ENCODE measurements at places on chromosomes 2 and 18.

DNA sequence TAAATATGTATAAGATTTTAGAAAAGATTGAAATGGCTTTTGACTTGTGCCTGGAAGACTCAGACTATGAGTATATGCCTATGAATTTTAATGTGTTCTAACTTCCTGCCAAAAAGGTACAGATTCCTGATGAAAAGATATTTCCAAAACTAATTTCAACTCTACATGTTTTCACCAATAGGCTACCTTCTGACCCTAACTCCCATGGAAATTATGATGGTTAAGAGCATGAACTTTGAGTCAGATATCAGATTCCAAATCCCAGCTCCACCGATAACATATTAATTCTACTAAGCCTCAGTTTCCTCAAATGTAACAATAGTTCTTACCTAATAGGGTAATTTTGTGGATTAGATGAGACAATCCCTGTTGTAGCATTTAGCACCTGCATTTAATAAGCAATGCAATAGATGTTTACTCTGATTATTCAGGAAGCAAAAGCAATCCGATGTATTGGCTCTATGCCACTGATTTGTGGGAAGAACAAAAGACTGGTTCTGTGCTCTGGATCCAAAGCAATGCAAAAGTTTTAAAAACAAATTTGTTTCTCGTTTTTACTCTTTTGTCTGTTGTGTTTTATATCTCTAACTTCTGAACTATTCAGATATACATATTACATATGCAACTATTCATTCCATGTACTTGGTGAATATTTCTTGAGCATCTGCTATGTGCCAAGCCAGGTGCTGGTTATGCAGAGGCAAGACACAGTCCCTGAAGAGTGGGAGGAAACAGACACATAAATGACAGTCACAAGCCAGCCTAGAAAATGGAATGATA, 115.4 kb downstream of the GATA6 start:
- DNase-seq, result no peak

DNA sequence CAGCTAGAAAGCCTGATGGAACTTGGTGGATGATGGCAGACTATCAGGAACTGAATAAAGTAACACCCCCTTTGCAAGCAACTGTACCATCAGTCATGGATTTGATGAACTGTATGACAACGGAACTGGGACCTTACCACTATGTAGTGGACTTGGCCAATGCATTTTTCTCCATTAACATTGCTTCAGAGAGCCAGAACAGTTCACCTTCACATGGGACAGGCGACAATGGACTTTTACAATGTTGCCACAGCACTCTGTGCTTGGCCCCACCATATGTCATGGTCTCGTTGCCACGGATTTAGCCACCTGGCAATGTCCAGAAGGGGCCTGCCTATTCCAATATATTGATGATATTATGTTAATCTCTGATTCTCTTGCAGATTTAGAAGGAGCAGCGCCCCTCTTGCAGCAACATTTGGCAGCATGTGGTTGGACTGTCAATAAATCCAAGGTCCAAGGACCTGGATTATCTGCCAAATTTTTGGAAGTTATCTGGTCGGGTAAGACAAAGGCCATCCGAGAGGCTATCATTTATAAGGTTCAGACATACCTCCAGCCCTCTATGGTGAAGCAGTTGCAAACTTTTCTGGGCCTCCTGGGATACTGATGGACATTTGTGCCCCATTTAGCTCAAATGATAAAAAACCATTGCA, 52.2 kb upstream of the ZC3H15 start:
- DNase-seq, result no peak

DNA sequence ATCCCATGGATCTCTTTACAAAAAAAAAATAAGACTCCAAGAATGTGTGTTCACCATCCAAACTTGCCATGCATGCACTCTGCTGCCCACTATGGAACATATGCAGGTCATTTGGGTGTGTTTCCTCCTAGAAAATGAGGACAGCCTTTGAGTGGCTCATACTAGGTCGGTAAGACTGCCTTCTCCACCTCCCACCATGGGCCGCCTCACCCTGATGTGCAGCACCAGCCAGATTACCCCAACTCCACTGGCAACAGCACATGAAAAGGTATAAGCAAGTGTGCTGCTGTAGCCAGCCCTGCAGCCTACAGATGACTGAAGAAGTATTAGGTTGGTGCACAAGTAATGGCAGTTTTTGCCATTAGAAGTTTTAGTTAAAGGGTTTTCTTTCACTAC, 214.2 kb downstream of the ATAD2B start:
- DNase-seq, result no peak

DNA sequence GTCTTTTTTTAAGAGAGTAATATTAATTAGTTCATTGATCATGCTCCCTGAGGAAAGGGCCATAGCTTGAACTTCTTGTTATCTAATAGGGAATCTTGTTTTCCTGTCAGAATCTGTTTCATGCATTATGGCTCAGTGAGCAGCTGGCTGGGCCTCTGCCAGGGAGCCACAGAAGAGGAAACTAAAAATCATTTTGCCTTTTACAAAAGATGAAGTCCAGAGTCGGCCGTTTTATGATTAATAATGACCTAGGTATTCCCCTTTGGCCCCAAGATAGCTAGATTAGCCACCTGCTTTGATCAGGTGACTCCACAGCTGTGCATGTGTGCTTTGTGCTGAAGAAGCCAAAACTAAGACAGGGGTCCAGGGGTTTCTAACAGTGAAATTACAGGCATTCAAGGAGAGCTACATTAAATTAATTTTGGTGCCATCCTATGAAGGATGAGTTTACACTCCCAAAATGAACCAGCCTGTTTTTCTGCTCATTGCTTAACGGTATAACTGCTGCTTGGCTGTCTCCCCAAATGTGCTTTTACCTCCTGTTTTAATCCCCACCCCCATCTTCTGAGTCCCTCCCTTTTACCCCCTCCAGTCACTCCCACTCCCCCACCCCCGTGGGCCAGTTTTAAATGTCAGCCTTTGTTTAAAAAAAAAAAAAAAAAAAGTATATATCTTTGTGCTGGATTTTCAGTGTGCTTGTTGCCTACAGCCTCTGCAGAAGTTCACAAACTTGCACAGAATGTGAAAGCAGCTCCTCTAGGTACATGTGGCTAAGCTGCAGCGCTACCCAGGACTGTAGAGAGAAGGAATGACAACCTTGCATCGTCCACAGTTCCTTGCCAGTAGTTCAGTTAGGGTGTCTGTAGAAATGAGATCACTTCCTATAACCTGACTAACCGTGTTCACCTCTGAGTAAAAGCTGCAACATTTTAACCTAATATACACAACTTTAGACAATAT, 93.1 kb downstream of the CABLES1 start:
- DNase-seq, result no peak

DNA sequence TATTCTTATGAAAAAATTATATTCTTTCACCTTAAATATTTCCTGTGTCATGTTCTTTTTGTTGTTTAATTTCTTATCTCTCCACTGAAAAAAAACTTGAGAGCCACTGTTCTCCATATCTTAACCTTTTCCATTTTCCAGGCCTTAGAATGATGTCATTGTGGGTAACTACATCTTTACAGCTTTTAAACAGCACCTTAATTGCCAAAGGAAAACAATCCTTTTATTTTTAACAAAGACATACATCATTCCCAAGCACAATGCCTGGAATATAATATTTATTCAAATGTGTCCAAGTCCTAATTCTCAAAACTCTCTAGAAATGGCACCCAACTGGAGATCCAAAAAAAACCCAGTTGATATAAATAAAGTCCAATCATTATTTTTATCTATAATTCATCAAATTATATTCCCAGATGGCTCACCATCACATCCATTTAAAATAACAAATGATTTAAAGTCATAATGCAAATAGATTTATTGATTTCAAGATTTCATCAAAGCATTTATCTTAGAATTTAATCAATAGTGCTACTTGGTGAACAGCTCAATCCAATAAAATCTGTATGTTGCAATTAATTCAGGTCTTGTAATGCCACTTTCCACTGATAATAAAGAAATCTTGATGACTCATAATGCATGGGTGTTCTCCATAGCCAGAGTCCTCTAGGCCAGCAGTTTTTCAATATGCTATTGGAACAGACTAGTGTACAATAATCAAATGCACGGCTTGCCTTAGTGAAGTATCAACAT, 107.1 kb upstream of the MAPRE2 start:
- no peak for DNase-seq

DNA sequence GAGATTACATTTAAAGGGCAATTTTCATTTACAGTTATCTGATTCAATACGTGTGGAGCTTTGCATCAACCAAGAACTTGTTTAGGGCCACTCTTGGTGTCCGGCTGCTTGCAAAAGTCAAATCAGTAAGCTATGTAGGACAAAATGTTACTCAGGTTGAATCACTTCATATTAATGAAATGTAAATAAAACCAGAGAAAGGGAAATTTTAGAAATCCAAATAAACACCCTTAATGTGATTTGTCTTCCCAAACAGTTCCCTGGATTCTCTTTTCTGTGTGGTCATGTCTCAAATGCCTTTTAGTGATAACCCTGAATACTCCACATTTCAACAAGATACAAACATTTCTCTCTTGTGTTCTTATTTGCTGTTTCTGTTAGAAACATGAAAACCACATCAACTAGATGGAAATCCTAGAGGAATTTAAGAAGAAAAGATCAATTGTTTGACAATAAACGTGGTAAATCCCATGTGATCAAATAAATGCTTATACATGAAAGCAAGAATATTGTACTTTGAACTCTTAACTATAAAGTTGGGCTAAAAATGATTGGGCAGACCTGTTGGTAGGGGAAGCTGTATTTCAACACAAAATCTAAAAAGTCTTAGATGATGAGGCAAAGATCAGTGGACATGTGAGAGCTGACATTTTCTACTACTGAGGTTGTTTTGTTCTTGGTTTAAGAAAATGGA, 101.3 kb downstream of the CDC42EP3 start:
- DNase-seq, result no peak

DNA sequence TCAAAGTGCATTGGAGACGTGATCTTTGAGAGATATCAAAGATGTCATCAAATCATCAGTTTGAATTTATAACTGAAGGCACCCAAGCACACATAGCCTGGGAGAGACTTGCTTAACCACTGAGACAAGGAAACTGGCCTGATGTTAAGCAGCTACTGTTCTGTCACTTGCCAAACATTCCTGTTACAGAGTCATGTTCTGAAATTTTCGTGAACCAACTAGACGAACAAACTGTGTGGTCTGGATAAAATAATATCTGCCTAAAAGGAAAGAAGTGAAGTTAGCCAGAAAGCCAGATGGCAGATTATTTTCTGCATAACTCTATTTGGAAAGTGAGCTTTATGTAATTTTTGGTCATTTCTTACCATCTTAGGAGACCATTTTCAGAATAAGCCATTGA, 51.4 kb downstream of the SPATS2L start:
- no peak for DNase-seq

DNA sequence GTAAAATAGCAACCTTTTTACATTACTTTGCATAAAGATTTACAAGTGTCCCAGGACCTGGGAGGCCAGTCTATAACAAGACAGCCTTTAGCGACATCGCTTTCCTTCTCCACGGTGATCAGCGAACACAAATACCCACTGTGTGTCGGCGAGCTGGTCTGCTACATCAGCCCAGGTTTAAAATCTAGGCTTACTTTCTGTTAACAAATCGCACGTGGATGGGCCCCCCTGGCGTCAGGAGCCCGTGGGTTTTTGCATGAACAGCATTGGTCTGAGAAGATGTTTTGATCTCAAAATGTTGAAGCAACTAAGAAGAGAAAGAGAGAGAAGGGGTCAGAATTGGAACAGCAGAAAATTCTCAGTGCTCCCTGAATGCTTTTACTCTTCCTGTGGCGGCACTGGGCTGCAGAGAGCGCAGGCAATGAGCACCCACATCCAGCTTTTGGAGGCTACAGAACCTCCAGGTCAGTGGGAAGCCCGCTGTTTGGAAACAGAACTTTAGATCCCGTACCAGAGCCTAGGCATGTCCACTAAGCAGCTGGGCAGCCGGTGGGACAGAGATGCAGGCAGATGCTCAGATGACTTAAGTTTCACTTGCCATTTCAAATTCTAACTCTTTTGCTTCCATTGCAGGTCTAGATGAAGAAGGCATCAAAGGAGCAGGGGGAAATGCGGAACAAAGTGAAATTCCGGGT, 32.9 kb downstream of the CYP27C1 start:
- no peak for DNase-seq

DNA sequence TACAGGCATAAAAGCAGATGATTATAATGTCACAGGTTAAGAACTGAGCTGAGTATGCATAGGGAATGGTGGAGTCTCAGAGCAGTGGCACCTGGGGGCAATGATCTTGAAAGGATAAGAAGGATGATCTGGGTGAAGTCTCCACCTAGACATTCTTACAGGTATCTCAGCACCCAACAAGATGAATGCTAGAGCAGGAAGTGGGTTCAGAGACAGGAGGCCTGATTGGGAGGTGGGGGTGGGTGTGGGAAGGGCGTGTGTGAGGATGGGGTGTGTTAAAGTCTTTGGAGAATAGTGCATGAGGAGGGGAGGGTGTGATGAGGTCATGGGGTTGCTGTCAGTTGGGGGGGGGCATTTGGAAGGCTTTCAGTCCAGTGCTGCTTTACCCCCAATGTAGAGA, 78.8 kb upstream of the UPP2 start:
- DNase-seq, result no peak

DNA sequence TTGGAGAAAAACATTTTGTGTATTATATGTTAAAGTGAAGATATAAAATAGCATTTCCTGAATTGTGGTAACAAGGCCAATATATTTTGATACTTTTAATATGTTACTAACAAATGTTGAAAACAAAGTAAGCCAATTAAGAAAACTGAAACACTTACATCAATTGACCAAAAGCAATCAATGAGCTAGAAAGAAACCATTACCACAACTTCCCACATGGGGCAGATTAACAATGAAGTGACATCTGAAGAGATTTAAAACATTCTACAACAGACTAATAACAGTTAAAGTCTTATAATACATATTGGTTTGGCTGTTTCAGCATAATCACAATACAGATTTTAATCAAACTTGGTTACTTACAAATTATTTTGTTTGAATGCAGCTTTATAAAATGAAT, 282.4 kb upstream of the NETO1 start:
- DNase-seq, result no peak

- no peak for DNase-seq
Observed at GRCh38 chr2:51681854-51682253, 649.9 kb upstream of the NRXN1 start.

- DNase-seq, result no peak
Observed at GRCh38 chr2:173431191-173431590, 76.5 kb downstream of the CDCA7 start.

DNA sequence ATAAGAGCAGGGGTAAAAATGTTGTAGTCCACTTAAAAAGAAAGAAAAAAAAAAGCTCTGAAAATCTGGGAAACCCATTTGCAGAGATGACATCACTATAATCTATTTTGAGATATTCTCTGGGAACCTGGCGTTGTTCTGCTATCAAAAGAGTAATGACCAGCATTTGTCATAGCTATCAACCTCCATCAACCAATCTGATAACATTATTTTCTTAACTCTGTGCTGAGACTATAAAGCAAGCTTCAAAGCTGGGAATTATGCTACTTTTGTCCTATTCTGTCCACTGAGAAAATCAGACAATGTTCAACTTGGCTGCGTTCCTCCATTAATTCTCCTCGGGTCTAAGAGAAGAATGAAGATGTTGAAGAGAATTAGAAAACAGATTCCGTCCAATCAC, 107.5 kb downstream of the STK39 start:
- no peak for DNase-seq

- DNase-seq, result no peak
Observed at GRCh38 chr2:72015266-72015665, 132.4 kb downstream of the CYP26B1 start.

Measured in AG09309 (cell line).